ENCODE measurements at places on chromosomes 2 and 18.

DNA sequence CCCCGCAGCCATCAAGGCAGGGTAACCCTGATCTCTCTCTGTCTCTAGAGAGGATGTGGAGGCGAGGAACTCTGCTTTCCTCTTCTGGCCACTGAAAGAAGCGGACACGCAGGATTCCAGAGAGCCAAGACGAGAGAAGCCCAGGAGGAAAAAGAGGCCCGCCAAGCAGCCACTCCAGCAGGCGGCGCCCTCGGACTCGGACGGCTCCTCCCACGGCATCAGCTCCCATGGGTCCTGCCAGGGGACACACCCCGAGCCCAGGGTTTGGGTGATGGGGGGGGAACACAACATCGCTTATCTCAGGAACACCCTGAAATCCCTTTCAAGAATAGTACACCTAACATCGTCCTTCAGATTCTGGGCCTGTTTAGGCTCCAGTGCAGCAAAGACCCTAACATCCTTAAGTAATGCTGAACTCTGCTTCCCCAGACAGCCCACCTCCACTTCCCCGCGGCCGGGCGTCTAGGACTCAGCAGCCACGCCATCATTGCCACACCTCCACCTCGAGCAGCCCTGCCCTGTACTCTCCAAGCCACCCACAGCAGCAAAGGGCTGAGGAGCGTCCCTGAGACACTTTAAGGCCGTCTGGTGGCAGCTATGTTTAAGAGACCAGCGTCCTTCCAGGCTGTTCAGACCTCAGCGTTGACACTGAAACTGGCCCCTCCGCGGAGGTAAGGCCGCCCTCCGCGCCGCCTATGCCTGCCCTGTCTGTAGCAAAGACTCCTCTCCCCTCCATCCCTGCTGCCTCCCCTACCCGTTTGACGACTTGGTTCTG lies 34.3 kb upstream of the CNGA3 start:
- no peak for DNase-seq

GRCh38 chr18:46388286-46388685 lies 268.7 kb downstream of the LOXHD1 start:
- DNase-seq: no peak

DNA sequence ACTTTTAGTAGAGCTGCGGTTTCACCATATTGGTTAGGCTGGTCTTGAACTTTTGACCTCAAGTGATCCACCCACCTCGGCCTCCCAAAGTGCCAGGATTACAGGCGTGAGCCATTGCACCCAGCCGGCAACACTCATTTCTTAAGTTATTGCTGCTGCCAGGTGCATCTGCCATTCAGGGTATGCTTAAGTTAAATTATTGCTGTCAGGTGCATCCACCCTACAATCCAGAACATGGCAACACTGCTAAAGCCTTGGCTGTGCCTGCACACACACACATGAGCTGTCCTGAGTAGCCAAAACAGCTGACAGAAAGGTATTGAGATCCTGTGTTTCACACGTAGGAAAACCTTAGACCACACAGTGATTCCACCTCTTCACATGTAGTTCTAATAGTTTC lies 148.2 kb downstream of the FAM161A start:
- DNase-seq: no peak

GRCh38 chr2:181312515-181312927 lies 144.7 kb upstream of the ITGA4 start:
- DNase-seq: no peak
